ENCODE measurements at places on chromosomes 7 and 10. TPM values are rescaled to one million over a fixed set of nuclear protein-coding genes. Genes with fewer than 3 reads are reported as not detected.

The DPYSL4 gene
- total RNA-seq = 3.0 TPM

DNA sequence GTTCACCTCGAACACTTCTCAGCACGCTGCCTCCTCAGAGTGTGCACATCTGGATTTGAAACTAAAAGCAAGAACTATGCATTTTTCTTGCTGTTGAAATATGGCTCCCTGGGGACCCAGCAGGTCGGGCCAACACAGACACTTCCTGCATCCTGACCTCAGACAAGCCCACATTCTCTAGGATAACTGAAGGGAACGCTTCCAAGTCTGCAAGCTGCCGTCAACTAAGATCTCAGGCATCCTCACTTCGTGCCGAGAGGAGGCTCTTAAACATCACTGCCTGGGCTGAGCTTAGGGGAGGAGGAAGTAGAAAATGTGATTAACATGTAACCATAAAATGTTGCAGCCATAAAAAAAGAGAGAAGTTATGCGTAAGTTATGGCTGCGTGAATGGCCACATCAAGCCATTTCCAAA is 65.5 kb downstream of the PYROXD2 start:
- DNase-seq = no peak

DNA sequence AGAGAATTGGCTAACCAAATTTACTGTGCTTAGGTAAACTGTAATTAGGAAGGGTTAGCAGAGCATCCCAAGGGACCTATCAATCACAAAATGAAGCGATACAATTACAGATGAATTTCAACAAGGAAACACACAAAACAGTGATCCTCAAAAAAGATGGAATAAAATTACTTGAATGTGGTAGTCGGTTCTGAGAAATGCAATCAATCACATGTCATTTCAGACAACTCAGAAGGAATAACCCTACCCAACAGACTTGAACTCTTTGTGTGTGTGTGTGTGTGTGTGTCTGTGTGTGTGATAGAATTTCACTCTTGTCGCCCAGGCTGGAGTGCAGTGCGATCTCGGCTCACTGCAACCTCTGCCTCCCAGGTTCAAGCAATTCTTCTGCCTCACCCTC is 43.5 kb downstream of the ST8SIA6 start:
- no peak for DNase-seq

DNA sequence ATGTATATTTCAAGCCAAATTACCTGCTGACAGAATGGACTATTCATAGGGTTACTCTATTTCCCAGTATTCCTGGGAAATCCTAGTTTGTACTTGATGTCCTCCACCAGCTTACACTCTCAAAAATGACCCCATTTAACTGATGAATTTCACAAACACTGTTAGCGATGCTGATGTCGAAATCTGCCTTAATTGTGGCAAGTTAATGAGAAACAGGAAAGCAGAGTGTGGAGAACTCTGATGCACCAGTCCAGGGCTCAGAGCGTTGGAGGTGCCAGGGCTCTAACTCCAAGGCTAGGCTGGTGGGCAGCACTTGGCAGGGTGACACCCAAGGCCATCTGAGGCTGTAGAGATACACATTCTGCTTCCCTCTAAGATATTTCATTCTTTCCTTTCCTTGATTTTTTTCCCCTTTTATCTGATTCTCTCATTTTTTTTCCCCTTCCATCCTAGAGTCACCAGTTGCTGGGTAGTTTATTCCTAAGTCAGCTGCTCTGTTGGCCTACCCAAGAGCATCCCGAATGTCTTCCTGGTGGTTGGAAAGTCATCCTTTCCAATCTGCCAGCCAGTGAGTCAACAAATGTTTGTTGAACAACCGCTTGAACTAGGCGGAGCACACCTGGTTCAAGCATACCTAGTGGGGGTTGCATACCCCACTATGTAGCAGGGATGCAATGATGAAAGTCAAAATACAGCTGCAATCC is 525.0 kb upstream of the NRP1 start:
- DNase-seq = no peak

DNA sequence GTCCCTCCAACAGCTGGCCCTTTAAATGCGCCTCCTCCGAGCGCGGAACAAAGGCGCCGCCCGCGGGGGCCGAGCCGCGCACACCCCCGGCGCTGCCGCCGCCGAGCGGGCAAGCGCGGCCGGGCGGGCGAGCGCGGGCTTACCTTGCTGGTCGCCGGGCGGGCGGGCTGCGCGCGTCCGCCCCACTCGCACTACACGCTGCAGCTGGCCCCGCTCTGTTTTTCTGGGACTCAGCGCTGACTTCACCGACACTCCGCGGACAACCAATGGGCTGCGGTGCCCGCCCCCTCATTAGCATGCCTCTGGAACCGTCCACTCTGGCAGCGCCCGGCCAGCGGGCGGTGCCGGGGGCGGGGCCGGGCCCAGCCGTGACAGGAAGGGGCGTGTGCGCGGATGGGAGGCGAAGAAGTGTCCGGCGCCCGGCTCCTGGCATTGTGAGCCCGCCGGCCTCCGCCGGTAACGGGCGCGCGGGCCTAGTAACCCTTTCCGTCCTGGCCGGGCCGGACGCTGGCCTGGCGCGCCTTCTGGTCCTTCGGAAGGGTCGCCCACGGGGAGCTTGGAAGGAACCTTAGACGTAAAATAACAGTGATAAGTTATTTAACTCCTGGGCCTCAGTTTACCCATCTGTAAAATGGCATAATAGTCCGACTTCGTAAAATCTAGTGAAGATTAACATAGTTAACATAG is at the start of gene SORBS1:
TSS of gene SORBS1 (minus strand) at position 195 of the 687 bp plus-strand sequence. CDS start 120,236 bp downstream, outside the sequence.
- DNase-seq = peak; percentile 75

DNA sequence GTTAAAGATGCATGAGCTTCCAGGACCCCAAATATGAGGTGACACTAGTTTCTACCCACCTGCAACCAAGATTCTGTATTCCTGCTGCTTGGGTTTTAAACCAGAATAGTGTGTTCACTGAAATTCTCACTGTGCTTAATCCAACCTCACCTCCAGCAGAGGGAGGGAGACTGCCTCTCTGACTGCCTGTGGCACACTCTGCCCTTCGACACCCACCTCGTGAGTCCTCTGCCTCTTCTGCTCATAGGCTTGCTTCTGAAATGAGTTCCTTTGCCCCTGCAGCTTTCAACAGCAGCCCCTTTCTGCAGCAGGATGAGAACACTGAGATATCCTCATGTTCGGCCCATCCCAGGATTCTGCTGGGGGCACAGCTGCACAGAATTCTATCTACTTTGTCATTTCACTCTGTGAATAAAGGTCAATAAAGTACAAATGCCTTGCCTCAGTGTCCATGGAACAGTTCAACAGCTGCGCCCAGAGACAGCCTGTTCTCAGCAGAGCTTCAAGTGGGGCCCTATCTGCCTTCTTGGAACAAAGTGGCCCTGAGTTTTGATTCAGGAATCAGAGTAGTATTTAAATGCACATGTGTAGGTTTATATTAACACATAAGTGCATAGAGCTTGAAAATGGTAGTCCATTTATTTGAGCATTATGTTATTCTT is 632.5 kb downstream of the TNS3 start:
- no peak for DNase-seq

- DNase-seq = no peak
Observed at GRCh38 chr10:84158061-84158460, 15.5 kb upstream of the GPR15LG start.

DNA sequence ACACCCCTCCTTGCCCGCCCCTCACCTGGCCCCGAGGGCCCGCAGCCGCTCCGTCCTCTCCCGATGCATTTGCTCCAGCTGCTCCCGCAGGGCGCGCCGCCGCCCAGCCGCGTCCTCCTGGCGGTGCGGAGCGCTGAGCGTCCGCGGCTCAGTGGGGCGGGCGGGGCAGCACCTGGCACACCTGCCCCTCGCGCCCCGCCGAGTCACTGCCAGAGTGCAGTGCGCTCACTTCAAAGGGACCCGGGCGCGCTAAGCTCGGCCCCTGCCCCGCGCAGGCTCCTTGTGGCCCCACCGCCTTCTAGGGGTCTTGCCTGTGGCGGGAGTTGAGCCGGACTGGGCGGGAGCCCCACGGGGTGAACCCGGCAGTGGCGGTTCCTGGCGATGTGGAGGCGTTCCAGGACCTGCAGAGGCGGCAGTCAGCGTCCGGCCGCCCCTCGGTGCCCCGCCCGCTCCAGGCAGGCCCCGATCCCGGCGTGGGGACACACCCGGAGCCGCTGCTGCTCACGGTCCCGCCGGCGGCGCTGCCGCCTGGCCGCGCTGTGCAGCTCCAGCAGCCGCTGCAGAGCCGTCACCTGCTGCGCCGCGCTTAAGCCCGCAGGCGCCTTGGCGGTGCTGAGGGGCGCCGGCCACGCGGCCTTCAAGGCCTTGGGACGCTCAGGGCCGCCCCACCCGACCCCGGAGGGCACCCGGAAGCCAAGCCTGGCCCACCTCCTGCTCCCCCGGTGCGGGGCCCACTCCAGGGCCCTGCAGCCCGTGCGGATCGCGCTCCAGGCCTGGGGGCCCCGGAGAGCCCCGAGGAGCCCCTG is 6.7 kb downstream of the ATP6V1F start:
- DNase-seq = no peak
